Epithelial cell of alveolus of lung (primary cell): ENCODE measurements at places on chromosomes 12 and 14. TPM values are rescaled to one million over a fixed set of nuclear protein-coding genes. Genes with fewer than 3 reads are reported as not detected.

The LMNTD1 gene
- not detected in 2 replicates for total RNA-seq

The ENO2 gene
- 26.1 and 45.2 TPM in 2 replicates for total RNA-seq

The DAO gene
- total RNA-seq: not detected in 2 replicates

The CLEC4A gene
- 0.72 TPM in 1 of 2 replicates, not detected in the other for total RNA-seq

The ART4 gene
- not detected in 2 replicates for total RNA-seq

The KTN1 gene
- total RNA-seq: 45.0 and 63.4 TPM in 2 replicates

The INHBE gene
- total RNA-seq: 0.24 and 12.4 TPM in 2 replicates

The GCH1 gene
- 3.3 and 10.6 TPM in 2 replicates for total RNA-seq
